ENCODE measurements at places on chromosomes 6 and 20.

- no peak for DNase-seq
Observed at GRCh38 chr6:146444189-146444588, 99.4 kb upstream of the RAB32 start.

- no peak for DNase-seq
Observed at GRCh38 chr20:33113387-33113908, 34.0 kb downstream of the BPIFB4 start.

- DNase-seq, result no peak
Observed at GRCh38 chr6:146892613-146893401, 294.0 kb downstream of the ADGB start.

- no peak for DNase-seq
Observed at GRCh38 chr6:135944120-135944519, 92.6 kb downstream of the PDE7B start.

GRCh38 chr20:41411391-41411847 is 44.8 kb upstream of the EMILIN3 start:
- no peak for DNase-seq

GRCh38 chr6:3560211-3560610 is 103.4 kb upstream of the SLC22A23 start:
- no peak for DNase-seq

DNA sequence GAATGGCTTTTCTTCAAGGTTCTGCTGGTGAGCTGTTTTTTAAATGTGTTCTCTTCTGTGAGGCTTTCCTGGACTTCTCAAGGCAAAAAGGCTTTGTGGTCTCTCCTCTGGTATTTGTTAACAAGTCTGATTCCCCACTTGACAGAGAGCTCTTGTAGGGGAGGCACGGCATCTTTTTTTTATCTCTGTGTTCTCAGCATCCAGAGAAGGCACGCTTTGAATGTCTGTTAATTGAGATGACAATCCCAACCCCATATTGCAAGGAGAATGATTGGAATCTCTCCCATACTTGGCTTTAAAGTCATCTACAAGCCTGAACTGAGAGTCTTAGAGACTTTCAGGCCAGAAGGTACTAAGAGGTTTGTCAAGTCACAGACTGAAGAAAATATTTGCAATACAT is 22.6 kb downstream of the EDN1 start:
- DNase-seq, result no peak

DNA sequence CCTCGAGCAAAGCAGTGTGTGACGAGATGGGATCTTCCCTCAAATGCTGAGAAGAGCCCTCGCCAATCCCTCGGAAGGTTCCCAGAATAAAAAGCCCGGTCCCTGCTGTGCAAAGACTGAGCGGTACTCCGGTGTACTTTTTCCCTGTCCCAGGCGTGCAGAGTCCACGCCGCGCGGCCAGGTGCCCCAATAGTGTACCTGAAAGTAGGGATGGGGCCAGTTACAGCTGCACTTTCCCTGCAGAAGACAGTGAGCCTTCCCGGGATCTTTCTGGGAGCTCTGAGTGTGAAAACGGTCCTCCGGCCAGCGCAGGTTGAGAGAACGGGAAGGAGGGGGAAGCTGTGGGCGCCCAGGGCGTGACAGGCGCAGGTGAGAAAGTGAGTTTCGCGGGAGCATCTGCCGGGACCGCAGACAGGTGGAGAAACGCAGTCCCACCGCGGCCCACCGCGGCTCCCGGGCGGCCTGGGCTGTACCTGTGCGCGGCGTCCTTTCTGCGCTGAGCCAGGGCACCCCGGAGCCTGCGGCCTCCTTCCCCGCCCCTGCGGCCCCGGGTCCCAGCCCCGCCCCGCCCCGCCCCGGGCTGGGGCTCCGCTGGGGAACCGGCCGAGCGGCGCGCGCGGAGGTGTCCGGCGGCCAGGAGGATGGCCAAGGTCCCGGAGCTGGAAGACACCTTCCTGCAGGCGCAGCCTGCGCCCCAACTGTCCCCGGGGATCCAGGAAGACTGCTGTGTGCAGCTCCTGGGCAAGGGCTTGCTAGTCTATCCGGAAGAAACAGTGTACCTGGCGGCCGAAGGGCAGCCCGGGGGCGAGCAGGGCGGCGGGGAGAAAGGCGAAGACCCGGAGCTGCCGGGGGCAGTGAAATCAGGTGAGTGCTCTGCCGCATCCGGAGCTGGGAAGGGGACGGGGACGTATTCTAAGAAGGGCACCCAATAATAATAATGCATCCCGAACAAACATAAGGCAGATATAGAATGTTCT is at the start of gene RFX6:
Gene RFX6 (plus strand): TSS at position 608 of the 977 bp plus-strand sequence. CDS start 34 bp downstream, at position 642.
- no peak for DNase-seq

- DNase-seq, result no peak
Observed at GRCh38 chr20:43949741-43950618, 35.3 kb downstream of the TOX2 start.
